ENCODE measurements at places on chromosomes 1 and 21.

- no peak for DNase-seq
Measured at GRCh38 chr21:17461014-17461413, 51.8 kb upstream of the CXADR start.

- DNase-seq, result peak; percentile 88
Measured at GRCh38 chr1:35079003-35079930, at the start of gene ZMYM1. Gene ZMYM1, plus strand, starts transcription at chr1:35079385. Its CDS starts 14,603 bp downstream, at chr1:35093988.

GRCh38 chr1:85465099-85465785, at the start of gene DDAH1:
Gene DDAH1, minus strand, starts transcription at chr1:85465159. Its CDS starts 114 bp downstream, at chr1:85465045.
- peak; percentile 38 for DNase-seq

DNA sequence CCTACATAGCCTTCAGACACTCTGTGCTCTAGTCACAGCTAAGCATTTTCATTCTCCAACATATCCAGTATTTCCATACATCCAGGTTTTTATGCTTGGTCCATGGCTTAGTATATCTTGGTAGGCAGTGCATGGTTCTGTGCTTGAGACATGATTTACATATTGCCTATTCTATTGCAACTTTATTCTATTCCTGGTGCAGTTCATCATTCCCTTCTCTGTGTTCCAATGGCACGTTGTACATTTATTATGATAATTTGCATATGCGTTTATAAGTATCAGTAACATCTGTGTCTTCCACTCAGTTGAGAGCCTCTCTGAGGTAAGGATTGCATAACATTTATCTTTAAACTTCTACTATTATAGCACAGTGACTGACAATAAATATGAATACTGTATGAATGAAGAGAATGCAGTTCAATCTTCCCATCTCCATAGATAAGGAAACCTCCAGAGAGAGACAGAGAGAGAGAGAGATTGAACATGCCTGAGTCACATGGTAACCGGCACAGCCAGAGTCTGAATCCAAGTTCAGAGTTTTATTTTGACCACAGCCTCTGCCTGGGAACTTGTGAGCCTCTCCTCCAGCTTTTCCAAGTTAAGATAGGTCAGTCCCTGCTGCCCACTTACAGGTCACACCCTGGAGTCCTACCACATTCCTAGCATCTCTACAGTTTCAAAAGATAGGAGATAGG, 41.5 kb downstream of the PLPPR5 start:
- DNase-seq, result no peak
